Stimulated activated CD4-positive, alpha-beta T cell treated with anti-CD3 and anti-CD28 coated beads, Interleukin-4, amount 100 ng/mL, for 48 hours (primary cell): ENCODE measurements at places on chromosomes 4 and X.

- DNase-seq, result no peak
These were observed 1.2 kb upstream of the FAM3A start for GRCh38 chrX:154517101-154517781.

DNA sequence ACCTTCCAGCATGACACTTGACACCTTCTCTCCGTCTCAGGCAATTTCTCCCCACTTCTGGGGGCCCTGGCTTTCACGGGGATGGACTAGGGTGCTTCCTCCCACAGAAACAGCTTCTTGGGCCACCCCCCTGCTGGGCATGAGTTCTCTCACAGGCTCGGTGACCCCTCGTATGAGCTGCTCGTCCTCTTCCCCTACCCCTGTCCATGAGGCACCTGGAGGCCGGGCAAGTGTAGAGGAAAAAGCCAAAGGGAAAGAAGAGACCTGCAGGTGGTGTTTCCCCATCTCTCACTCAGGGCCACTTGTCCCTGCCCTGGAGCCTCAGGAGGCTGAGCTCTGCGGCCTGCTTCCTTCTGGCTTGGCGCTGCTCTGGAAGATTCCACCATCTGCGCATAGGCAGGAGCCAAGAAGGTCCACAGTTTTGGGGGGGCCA, 1.9 kb upstream of the RGS12 start:
- no peak for DNase-seq

GRCh38 chrX:101659601-101660063, at the start of gene ARMCX2:
TSS of gene ARMCX2 (minus strand) at chrX:101659850. CDS start at chrX:101657588, 2,262 bp downstream.
- DNase-seq, result no peak

DNA sequence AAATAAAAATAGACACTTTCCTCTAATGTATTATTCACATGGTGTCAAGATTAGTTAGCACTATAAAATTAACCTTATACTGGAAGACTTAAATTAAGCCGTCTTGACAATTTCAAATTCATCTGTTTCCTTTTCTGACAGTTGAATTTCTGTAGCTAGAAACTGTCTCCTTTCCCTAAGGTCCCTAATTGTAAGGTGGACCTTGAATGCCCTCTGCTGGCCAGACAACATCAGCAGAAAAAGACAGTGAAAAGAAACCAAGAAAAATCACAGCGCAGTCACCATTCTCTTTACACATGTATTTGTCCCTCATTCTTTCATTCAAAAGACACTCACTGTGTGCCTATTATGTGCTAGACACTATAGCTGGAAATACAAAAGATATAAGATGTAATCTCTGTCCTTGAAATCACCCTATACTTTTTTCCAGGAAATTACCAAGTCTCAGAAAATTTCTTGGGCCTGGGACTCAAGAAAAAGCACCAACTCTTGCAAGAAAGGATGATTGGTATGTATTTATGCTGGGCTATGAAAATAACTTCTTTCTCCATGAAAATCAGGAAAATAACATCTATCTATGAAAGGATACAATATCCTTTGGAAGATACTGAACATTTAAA, 32.7 kb upstream of the AMBN start:
- peak; percentile 24 for DNase-seq

DNA sequence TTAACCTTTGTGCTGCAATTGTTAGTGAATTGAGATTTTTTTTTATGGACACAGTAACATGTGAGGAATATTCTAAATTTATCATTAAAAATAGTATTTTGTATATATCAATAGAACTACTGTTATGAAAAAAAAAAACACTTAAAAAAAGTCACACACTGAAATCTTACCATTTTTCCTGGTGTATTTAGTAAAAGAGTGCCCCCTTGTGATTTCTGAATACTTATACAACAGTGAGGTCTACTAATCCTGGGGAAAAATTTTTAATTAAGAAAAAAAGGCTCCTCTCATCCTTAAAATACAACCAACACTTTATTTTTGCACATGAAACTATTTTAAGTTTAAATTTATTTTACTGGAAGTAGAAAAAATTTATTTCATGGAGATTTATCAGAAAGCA, 56.4 kb upstream of the SPOCK3 start:
- DNase-seq, result no peak

DNA sequence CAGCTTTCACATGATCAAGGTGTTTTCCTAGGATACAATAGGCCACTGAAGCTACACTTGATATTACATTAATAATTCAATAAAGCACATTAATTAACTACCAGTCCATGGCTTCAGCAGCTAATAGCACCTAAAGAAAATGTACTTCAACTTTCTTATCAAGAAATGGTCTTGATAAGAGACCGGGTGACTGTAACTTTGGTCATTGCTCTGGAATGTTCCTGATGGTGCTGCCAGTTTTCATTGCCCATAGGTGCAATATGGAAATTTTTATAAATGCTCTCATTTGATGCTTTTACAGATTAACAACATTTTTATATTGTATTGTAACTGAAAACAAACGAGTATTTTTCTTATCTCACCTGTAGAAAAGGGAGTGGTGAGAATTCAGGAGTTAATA, 165.4 kb downstream of the SHROOM3 start:
- no peak for DNase-seq

DNA sequence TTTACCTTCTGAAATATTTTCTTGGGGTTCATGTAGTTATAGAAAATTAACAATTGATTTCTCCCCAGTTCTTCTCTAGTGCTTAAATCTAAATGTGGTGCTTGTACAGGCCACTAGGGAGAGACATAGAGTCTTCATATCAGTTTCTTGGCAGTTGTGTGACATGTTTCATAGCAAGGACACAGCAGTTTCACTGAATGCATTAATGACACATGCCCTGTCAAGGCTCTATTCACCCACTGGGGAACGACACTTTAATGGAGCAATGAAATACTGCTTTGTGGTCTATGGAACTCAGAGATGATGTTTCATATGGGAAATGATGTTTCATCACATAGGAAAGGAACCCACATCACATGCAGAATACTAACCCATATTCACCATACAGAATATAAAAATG, 2.8 kb downstream of the VEGFC start:
- DNase-seq, result no peak

- DNase-seq, result no peak
These were observed 9.5 kb downstream of the WDR44 start for GRCh38 chrX:118355225-118355920.

GRCh38 chr4:123896446-123897071, 500.0 kb downstream of the SPRY1 start:
- no peak for DNase-seq

GRCh38 chr4:15882675-15883086, 55.9 kb downstream of the FGFBP1 start:
- peak; percentile 27 for DNase-seq

DNA sequence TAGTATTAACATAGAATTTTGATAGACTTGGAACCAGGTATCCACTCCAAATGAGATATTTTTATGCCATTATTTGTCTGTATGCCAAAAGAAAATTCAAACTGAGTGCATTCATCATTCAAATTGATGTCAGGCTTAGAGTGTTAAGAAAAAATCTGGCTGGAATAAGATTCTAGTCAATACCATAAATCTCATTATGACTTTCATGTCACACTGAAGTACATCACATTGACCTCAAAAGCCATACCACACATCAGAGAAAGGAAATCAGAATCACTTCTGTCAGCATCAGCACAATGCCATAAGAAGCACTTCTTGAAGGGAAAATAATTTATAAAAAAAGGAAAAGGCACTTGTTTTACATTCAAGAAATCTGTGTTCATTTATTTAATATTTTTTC, 119.0 kb upstream of the BMP3 start:
- DNase-seq, result no peak
